ENCODE measurements at places on chromosomes 2 and 18. TPM values are rescaled to one million over a fixed set of nuclear protein-coding genes. Genes with fewer than 3 reads are reported as not detected.

Gene COL3A1
- 2,244 TPM for total RNA-seq

Gene EXOC6B
- total RNA-seq, result 48.2 TPM

Gene CDH20
- total RNA-seq, result 0.88 TPM

Gene SCG2
- 0.90 TPM for total RNA-seq

Gene MALL
- total RNA-seq, result 35.1 TPM

Gene COLEC11
- total RNA-seq, result 3.8 TPM

Gene CCDC148
- total RNA-seq, result 0.43 TPM

Gene PELI1
- total RNA-seq, result 29.2 TPM

Gene BOLL
- not detected for total RNA-seq

Gene SLC38A11
- 1.3 TPM for total RNA-seq

Gene CNGA3
- total RNA-seq, result 0.38 TPM

Gene C2orf68
- 15.8 TPM for total RNA-seq

DNA sequence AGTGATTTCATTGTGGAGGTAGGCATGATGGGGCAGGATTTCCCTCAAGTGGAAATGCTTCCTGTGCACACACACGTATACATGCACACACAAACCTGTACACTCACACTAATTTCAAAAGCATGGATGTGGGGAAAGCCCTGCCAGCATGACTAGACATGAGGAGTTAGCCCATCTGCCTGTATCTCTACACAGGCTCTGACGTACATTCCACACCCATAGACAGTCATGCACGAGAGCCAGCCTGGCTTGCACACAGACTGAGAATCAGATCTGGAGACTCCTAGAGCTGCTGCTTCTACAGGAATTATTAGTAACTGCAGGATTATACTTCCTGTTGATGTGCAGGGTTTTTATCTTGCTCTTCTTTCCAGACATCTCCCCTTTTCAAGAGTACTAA, 27.3 kb upstream of the NFU1 start:
- DNase-seq, result peak; percentile 88

- DNase-seq, result no peak
These were observed 17.3 kb downstream of the PIK3C3 start for GRCh38 chr18:41972067-41972925.

- no peak for DNase-seq
These were observed 108.7 kb downstream of the DPP10 start for GRCh38 chr2:114550895-114551793.

GRCh38 chr2:109182426-109182825, 53.4 kb downstream of the SH3RF3 start:
- no peak for DNase-seq

- DNase-seq, result no peak
These were observed 250.4 kb upstream of the STON1 start for GRCh38 chr2:48279344-48280090.

DNA sequence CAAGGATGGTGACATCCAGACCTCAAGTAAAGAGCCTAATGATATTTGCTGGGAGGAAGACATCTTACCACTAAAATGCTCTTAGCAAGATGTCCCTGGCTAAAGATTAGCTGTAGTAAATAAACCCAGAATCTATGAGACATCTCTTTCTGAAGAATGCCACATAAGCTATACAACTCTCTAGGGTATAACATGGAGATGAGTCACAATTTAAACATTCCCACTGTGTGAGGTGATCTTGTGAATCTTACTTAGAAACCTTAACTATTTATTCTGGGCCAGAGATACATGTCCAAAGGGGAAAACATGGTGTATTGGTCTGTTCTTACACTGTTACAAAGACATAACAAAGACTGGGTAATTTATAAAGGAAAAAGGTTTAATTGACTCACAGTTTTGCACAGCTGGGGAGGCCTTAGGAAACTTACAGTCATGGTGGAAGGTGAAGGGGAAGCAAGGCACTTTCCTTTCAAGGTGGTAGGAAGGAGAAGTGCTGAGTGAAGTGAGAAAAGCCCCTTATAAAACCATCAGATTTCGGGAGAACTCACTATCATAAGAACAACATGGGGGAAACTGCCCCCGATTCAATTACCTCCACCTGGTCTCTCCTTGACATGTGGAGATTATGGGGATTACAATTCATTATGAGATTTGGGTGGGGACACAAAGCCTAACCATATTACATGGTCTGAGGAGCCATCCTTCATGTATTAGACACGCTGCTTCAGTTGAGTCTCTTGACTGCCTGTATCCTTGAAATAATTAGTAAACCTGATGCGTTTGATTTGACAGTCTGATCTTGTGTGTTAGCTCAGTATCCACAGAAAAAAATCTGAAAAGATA, 17.1 kb downstream of the KRCC1 start:
- DNase-seq, result no peak

DNA sequence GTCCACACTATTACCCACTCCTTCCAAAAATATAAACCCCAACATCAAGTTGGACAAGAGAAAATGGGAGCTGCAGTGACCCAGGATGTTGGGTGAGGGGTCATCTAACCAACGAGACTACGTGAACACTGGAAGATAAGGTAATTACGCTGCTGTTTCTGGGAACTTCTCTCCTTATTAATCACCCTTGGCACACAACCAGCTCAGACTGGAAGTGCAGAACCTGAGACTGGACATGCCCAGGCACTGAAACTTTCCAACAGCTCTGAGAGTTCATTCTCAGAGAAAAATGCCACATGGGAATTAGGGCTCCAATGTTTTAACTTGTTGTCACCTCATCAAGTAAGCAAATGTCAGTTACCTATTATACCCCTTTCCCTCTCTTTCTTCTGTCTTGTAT, 135.3 kb downstream of the CCDC148 start:
- no peak for DNase-seq

- DNase-seq, result no peak
These were observed 372.7 kb upstream of the SOX11 start for GRCh38 chr2:5319493-5319892.

GRCh38 chr2:117786520-117786919, 28.0 kb upstream of the DDX18 start:
- DNase-seq, result no peak

DNA sequence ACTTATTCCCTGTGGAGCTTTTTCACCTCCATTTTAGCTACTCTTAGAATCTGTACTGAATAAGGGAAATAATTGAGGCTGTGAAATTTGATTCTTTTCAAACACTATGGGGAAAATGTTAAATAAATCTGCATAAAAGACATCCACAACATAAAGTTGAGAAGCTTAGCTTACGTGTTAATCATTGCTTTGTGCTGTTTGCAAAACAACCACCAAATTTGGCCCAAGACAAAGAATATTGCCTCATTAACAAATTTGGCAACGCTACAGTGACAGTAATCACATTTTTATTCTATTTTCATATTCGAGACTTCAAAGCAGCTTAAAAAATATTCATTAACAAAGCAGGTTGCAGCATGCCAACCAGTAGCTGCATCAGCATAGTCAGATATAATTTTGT, 437.6 kb downstream of the DPP10 start:
- no peak for DNase-seq

DNA sequence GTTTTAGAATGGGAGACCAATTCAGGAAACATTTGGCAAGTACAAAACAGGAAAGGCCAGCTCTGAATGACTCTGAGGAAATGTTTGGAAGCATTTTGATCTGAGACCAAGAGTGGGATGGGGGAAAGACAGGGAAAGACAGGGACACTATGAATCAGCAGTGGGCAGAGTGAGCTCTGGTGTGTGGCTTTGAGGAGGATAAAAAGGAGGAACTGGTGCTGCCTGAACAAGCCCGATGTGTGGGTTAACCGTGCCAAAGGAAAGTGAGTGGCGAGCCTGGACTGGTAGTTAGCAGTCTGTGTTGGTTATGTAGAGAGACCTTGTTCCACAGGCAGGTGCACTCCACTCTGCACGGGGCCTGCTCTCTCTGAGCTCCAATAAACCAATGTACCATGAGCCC, 5.3 kb downstream of the MFSD6 start:
- DNase-seq, result no peak

DNA sequence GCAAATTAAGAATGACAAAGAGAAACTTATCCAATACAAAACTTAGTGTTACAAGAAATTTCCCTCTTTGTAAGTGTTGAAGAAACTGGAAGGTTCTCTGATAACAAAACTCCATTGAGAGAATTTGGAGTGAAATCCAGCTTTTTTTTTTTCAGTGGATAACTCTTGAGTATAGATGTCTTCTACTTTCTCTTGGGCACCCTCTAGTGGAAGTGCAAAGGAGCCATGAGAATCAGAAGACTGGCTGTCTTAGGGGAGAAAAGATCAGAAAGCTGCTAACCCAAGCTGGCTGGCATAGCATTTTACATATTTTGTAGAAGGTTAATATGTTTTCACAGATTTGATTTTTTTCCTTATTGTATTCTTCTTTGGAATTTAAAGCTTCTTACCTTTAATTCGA, 138.8 kb upstream of the SATB2 start:
- DNase-seq, result no peak

DNA sequence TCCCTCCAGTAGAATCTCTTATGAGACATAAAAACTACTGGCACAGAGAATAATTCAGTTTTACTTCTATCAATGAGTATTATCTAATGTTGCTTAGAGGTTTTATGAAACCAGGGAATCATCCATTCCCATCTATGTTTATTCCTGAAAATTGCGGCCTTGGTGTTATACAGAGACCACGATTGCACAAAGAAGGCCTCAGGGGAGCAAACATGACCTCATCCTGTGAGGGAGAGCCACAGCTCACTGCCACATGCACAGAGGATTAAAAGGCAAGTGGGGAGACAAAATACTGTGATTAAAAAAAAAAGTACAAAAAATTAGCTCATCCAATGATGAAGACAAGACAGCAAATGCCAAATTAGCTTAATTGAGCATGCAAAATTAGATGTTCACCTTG, 111.8 kb upstream of the SLC35G4 start:
- DNase-seq, result no peak

- no peak for DNase-seq
These were observed 81.0 kb downstream of the KLHL29 start for GRCh38 chr2:23465936-23466335.

DNA sequence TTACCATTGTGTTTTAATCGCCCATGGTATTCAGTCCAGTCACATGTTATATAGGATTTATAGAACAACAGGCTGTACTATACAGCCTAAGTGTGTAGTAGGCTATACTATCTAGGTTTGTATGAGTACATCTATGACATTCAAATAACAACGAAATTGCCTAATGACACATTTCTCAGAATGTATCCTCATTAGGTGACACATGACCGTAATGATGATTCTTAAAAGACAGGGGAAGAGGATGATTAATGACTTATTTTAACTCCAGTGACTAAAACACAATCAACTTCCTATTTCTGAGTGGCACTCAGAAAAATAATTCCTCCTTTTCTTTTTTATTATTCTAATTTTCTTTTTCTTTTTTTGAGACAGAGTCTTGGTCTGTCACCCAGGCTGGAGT, 63.0 kb upstream of the ACSL3 start:
- no peak for DNase-seq

- peak; percentile 89 for DNase-seq
These were observed at the start of gene PRKD3 for GRCh38 chr2:37324786-37325624. TSS of gene PRKD3 (minus strand) at chr2:37324833. CDS start at chr2:37316524, 8,309 bp downstream.

- no peak for DNase-seq
These were observed 90.4 kb upstream of the HAAO start for GRCh38 chr2:42882756-42883155.

DNA sequence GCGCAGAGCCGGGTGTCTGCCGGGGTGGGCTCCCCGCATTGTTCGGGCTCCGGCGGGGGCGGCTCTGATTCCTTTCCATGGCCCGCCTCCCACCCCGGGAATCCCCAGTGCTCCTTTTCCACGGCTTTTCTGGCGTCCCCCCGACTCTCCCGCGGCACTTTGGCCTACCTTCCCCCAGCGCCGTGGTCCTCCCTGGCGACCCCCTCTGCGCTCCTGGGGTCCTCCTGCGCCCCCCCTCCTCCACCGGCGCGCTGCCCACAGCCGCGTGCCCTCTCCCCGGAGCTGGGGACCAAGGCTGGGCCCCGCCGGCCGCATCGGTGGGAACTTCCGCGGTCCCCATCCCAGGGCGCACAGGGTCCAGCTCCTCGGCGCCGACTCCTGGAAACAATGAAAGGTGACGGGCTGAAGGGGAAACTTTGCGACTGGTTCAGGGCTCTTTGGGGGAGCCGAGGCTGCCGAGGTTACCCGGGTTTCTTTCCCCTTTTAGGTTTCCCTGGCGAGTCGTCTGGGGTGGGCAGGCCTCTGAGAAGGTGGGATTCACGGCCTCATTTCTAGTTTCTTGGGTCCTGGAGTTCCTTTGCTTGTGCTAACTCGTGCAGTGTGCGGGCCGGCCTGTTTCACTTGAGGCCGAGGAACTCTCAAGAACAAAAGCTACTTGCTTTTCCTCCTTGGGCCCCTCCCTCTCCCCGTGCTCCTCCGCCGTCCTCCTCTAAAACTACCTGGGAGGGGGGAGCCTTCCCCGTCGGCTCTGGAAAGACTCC, 2.2 kb downstream of the TGIF1 start:
- DNase-seq, result peak; percentile 86

- no peak for DNase-seq
These were observed 58.6 kb upstream of the ZFP36L2 start for GRCh38 chr2:43284967-43285366.

DNA sequence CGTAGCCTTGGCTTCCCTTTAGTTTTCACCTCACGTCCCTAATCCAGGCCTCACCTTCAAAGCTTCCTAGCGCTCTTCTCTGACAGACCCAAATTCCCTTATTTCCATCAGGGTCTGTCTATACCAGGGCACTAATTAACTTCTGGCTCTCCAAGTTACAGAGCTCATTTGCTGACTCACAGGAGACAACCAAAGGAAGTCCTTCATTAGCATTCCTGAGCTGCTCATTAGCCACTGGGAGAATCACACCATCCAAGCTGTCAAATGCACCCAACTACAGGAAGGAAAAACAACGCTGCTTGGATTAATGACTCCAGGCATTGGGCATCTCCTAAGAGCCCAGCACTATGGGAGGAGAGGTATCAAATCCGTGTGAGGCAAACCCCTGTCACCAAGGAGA, 109.8 kb upstream of the ALK start:
- no peak for DNase-seq

DNA sequence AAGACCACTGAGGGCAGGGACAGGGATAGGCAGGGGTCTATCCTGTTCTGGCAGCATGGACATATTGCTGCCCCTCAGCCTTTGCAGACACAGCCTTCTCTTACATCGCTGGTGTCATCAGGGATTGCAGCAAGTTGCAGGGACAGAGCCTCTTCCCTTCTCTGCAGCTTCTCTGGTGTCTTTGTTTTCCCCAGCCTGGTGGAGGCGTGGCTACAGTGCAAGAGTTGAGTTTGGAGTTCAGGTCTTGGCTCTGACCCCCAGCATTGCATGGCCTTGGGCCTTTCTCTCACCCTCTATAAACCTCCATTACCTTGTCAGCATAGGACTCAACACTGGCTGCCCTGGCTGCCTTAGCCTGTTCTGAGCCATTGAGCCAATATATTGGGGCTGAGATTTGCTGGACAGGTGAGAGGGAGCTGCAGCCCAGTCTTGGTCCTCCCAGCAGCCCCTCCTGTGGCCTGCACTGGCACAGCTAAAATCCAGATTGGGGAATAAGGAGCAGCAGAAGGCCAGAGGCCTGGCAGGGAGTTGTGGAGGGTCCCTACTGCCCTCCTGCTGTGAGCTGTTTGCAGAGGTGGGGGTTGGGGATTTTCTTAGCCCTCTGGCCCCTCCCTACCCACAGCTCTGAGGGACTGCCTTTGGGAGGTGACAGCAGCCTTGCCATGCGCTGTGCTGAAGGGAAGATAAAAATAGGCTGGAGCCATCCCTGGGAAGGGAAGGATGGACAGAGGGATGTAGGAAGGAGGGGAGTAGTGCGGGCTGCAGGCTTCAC, 22.8 kb downstream of the EHD3 start:
- no peak for DNase-seq

- DNase-seq, result no peak
These were observed 35.7 kb downstream of the RASGRP3 start for GRCh38 chr2:33512112-33512511.
